Camera-type eye (tissue), 1 donor: ENCODE measurements at places on chromosomes 4 and X. TPM values are rescaled to one million over a fixed set of nuclear protein-coding genes. Genes with fewer than 3 reads are reported as not detected.

The RHOH gene
- 1.8 TPM for total RNA-seq

The IDS gene
- 59.9 TPM for total RNA-seq

The CDKN2AIP gene
- 34.6 TPM for total RNA-seq

The SPANXN3 gene
- total RNA-seq = not detected

The PDE6B gene
- total RNA-seq = 141 TPM

The PNMA6F gene
- total RNA-seq = not detected

The GLOD5 gene
- total RNA-seq = not detected

The PGAM4 gene
- not detected for total RNA-seq

The MTNR1A gene
- total RNA-seq = 1.6 TPM

The VCX gene
- total RNA-seq = not detected

The ZRSR2 gene
- total RNA-seq = 12.0 TPM

The ARL9 gene
- total RNA-seq = 0.99 TPM

The GNRHR gene
- total RNA-seq = 0.22 TPM

The AADAT gene
- 14.8 TPM for total RNA-seq

The NEUROG2 gene
- 8.2 TPM for total RNA-seq

The RGS12 gene
- total RNA-seq = 65.1 TPM

The NDST3 gene
- 8.2 TPM for total RNA-seq

The RNF212 gene
- total RNA-seq = 1.6 TPM

The ZMAT1 gene
- total RNA-seq = 32.4 TPM

The HPGD gene
- 11.9 TPM for total RNA-seq

The FHIP1A gene
- total RNA-seq = 32.1 TPM

The AKAP4 gene
- total RNA-seq = not detected

The ETDA gene
- not detected for total RNA-seq

The LRP2BP gene
- 9.7 TPM for total RNA-seq

The MAGEE2 gene
- total RNA-seq = 1.5 TPM

The PRDM8 gene
- total RNA-seq = 50.3 TPM

The SGMS2 gene
- total RNA-seq = 34.6 TPM

The BEX1 gene
- total RNA-seq = 94.6 TPM

The SERPINA7 gene
- not detected for total RNA-seq

The SULT1E1 gene
- total RNA-seq = 35.0 TPM

The MTHFD2L gene
- 59.2 TPM for total RNA-seq

The MGAT4D gene
- not detected for total RNA-seq

The DLG3 gene
- total RNA-seq = 67.5 TPM

The PABPC1L2A gene
- not detected for total RNA-seq

The GAGE12F gene
- not detected for total RNA-seq

The ARR3 gene
- total RNA-seq = 9.8 TPM

The GABRB1 gene
- 3.4 TPM for total RNA-seq

The CITED1 gene
- total RNA-seq = 4.6 TPM

The GLRB gene
- total RNA-seq = 15.2 TPM

The FHDC1 gene
- 9.0 TPM for total RNA-seq

The COL4A6 gene
- 21.6 TPM for total RNA-seq

The POU3F4 gene
- not detected for total RNA-seq

The GAGE2A gene
- not detected for total RNA-seq

The MAGEB2 gene
- total RNA-seq = not detected

The ADAMTS3 gene
- total RNA-seq = 11.3 TPM

The IDUA gene
- 18.9 TPM for total RNA-seq

The RPA4 gene
- 6.1 TPM for total RNA-seq

The SLC25A43 gene
- 7.0 TPM for total RNA-seq

The ADGRL3 gene
- 134 TPM for total RNA-seq

The GPC4 gene
- 22.0 TPM for total RNA-seq

The EFHC2 gene
- 4.4 TPM for total RNA-seq

The HPSE gene
- 0.93 TPM for total RNA-seq

The MXRA5 gene
- 94.6 TPM for total RNA-seq
